ENCODE measurements at places on chromosomes 6 and 20.

- no peak for DNase-seq
These were observed 545.6 kb upstream of the MAP3K7 start for GRCh38 chr6:91132461-91132860.

DNA sequence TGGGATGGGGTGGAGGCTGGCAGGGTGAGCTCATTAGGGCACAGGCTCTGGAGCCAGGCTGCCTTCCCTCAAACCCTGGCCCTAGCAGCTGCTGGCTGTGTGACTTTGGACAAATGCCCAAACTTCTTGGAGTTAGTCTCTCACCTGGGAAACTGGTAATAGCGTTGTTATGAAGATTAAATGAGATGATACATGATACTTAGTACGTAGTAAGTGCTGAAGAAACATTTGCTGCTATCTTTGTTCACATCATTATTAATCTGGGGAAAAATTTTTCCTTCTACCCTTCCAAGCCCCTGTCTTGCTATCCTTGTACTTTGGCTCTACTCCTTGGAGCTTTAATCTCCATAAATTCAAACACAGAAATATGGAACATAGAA lies 22.3 kb upstream of the PPARD start:
- DNase-seq, result no peak

DNA sequence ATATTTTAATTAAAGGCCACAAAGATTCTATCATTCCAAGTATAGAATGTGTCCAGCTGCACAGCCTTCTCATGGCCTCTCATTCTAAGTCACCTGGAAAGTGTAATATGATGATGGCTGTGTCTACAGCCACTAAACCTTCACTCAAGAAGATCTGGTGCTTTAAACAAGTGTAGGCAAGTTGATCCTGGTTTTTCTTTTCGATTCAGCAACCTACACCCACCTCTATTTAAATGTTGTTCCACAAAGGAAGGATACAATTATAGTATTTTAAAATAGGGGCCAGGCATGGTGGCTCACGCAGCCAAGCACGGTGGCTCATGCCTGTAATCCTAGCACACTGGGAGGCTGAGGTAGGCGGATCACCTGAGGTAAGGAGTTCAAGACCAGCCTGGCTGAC lies 25.5 kb upstream of the DST start:
- no peak for DNase-seq

DNA sequence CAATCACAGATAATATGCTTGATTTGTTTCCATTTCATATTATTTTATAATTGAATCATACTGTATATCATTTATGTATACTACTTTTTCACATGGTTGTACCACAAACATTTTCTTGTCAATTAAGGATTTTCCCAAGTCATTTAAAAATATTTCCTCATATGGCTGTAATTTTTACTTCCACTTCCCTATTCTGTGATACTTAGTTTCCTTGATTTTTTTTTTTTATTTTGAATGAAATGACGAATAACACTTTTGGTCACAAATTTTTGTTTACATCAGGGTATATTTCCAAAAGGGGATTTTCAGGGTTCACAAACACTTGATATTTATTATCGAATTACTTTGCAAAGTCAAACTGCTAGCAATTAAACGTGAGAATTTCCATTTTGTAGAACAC lies 515.6 kb downstream of the KIF16B start:
- no peak for DNase-seq

DNA sequence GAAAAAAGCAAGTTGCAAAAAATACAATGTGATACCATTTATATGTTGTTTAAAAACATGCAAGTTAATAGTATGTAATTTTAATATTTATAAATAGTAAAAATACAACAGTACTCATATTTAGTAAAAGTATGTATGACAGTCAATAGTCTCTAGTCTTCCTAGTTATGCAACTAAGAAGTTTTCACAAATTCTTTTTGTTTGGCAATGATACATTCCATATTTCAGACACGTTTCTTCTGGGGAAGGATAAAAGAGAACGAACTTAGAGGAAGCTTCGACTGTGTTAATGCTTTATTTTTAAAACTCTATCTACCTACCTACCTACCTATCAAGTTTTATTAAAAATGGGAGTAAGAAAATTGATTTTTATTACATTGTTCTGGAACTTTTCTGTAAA lies 77.7 kb downstream of the UBE3D start:
- DNase-seq, result no peak

GRCh38 chr6:145096846-145097245 lies 638.5 kb downstream of the EPM2A start:
- no peak for DNase-seq

DNA sequence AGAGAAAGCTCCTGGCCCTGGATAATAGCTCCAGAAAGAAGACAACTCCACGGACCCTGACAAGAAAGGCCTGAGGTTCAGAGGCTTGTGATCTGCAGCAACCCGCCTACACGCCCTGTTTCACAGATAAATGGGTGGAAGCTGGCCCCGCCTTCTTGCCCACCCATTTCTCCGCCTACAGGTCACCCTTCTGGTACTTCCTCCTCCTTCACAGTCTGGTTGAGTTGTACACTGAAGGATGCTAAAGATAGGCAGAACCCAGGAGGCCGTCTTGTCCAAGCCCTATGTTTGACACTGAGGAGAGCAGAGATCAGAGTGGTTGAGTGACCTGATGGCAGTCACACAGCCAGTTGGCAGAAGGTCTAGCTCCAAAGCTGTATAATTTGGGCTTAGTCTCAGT lies 34.2 kb upstream of the MDGA1 start:
- DNase-seq, result no peak

Data from cerebellar cortex (tissue), 1 donor.